NCI-H2107 (cell line): ENCODE measurements at places on chromosomes 7 and 10.

- no peak for DNase-seq
Observed at GRCh38 chr7:2861509-2861908, 17.4 kb upstream of the GNA12 start.

DNA sequence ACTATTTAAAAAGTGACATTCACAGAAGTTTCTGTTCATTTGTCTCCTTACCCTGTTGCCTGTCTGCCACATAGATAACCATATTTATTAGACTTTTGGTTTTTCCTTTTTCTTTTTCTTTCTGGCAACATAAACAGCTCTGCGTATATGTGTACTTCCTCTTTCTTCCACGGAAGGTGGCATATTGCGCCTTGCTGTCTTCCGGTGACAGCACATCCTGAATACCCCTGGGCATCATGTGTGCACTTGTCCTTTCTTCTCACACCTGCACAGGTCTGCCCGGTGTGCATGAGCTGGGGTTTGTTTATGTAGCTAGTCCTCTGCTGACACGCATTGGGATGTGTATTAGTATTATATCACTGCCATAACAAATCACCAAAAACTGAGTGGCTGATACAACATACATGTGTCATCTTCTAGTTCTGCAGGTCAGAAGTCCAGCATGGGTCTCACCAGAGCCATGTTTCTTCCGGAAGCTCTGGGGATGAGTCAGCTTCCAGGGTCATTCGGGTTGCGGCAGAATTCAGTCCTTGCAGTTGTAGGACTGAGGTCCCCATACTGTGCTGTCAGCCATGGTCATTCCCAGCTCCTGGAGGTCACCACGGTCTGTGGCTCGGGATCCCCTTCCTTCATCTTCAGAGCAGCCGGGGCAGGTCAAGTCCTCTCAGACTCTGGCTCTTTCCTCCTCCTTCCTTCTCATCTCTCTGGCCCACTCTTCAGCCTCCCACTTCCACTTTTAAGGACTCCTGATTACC is 596.0 kb upstream of the FOXK1 start:
- DNase-seq = no peak

- no peak for DNase-seq
Observed at GRCh38 chr7:5408777-5409176, 14.9 kb downstream of the TNRC18 start.

DNA sequence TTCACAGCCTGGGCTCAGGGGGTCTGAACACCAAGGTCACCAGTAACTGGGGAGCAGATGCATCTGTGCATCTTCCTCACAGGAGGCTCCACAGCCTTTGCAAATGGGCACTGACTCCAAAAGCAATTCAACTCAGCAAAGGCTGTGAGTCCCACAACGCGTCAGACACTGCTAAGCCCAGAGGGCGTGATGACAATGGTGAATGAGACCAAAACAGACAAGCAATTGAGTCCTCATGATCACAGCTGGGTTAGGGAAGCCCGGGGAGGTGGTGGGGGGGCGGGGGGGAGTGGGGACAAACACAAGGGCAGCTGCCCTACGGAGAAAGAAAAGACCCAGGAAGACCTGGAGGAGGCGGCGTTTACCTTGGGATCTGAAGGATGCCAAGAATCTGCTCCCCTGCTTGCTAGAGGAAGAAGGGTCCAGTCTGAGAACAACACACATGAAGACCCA is 61.6 kb upstream of the RNF32 start:
- no peak for DNase-seq

DNA sequence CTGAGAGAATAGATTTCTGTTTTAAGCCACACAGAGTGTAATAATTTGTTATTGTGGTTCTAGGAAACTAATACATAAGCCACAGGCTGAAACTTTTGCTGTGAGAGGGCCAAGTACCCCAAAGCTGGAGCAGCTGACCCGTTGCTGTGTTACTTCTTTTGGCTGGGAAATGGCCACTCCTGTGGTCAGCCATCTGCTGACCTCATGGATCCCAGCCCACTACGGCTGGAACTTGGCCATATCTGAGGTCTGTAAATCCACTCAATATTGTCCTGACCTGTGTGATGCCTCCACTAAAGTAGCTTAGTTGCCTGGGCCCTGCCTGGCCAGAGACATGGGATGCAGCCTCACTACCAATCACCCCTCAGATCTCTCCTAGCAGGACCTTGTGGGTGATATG is 17.4 kb upstream of the LOXL4 start:
- DNase-seq = no peak

DNA sequence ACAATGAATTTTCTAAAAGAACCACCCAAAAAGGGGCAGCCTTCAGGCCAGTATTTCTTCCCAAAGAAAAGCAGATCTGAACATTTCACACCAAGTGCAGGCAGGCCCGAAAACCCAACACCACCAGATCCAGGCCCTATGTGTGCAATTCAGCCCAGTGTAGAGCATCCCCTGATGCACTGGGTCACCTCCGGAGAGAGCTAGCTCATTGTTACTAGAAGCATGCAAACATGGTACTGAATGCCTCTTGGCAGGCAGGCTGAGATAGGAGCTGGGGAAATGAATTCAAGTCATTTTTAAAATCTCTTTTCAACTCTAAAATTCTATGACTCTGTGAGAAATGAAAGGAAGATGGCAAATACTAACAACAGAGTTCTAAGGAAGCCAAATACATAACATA is 174.8 kb downstream of the ELMO1 start:
- DNase-seq = no peak

DNA sequence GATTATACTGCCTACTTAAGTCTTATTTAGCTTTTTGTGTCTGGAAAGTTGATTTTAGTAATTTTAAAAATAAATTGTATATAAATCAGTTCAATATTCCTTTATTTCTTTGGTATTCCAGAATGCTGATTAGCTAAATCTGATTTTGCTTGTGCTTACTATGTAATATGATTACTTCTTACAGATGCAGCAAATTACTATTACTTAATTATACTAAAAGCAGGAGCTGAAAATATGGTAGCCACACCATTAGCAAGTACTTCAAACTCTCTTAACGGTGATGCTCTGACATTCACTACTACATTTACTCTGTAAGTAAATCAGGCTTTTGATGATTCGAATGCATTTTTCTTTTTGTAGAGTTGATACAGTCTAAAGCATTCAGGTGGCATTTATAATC is 34.0 kb downstream of the ANLN start:
- no peak for DNase-seq

GRCh38 chr10:50362547-50363125 is 111.3 kb upstream of the ASAH2 start:
- DNase-seq = no peak

DNA sequence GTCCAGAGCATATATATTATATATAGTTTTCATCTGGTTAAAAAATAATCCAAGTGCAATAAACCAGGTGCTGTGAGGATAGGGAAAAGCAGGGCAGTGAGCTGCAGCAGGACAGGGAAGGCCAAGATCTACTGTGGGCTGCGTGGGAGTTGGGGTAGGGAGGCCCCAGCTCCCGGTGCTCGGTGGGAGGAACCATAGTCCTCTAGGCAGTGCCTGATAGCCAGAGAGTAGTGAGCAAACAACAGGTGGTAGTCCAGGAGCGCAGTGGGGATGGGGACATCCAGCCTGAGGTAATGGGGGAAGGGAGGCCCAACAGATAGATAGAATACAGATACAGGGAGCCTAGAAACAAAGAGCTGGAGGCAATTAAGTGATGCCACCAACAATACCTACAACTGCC is 4.1 kb upstream of the BMPR1A start:
- no peak for DNase-seq

DNA sequence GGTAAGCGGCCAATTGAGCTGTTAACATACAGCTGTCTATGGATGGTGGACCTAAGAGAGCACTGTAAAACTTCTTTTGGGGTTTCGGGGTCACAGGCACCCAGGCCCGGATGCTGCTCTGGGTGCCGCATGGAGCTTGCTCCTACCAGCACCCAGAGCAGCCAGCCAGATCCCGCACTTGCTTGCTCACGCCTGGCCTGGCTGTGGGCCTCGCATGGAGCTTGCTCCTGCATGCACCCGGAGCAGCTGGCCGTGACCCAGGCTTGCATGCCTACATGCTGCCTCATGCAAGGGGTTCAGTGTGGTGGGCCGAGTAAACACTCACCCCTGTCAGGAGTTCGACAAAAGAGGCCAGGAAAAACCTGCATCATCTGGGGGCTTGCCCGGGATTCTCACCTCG is 896.9 kb downstream of the SORCS1 start:
- DNase-seq = no peak

DNA sequence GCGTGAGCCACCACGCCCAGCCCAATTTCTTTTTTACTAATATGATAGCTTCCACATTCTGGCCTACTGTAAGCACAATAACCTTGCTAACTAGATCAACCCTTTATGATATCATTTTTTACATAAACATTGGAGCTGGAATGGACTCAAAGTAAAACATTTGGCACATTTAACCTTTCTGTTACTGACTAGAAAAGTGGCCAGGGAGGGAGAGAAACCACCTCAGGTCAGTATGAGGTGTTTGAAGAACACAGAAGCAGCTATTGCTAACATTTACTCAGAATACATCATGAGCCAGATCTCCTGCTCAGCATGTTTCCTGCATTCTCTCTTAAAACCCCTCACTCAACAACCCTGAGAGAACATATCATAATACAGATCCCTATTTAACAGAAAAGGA is 27.3 kb downstream of the SGMS1 start:
- DNase-seq = no peak

- no peak for DNase-seq
Observed at GRCh38 chr10:69807122-69807521, 5.4 kb downstream of the COL13A1 start.
